Activated CD4-positive, alpha-beta memory T cell treated with anti-CD3 and anti-CD28 coated beads, Interleukin-2, amount 10 ng/mL, durations not matched to agents 7 days and 5 days (primary cell): ENCODE measurements at places on chromosomes 16 and 17. TPM values are rescaled to one million over a fixed set of nuclear protein-coding genes. Genes with fewer than 3 reads are reported as not detected.
A peak's percentile ranks its signal among the peaks of the same experiment; 100 is the strongest.

- H3K4me3 ChIP-seq, result peak overlapping the region; percentile 96
- H3K27me3 ChIP-seq, result no peaks in the 10 kb centered on the region
- peaks cover 42% of the 10 kb centered on the region for H3K4me1 ChIP-seq
- peaks cover 18% of the 10 kb centered on the region for H3K36me3 ChIP-seq
Measured at GRCh38 chr17:45048795-45049563, 2.5 kb downstream of the DCAKD start.

Gene TEDC2
- 12.5 TPM for total RNA-seq

Gene DERL2
- total RNA-seq, result 76.6 TPM

DNA sequence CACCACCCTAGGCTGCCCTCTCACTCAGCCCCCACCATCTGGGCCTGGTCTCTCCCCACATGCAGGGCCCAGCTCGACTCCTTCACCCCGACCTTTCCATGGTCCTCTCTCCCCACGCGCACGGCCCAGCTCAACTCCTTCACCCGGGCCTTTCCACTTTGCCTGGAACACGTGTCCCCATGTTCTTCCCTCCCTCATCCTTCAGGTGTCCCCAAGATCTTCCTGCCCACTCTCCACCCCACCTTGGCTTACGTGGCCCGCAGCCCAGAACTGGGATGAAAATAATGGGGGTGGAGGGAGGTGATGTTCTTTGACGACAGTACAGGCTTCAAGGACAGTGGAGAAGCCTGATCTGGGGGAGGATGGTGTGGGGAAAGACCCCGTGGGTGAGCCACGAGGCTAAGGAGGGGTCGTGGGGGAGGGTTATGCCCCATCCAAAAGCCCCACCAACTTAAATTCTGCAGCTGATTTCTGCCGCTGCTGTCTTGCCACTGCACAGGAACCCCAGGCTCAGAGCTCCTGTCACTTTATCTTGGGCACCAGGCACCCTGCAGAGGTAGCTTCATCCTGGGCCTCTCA lies 9.9 kb upstream of the MEAK7 start:
- H3K27ac ChIP-seq, result peak overlapping the region; percentile 99
- no peak for DNase-seq
- peak overlapping the region; percentile 59 for H3K4me3 ChIP-seq
- peaks cover 77% of the 10 kb centered on the region for H3K4me1 ChIP-seq
- H3K27me3 ChIP-seq, result peaks cover 2% of the 10 kb centered on the region
- peaks cover 29% of the 10 kb centered on the region for H3K36me3 ChIP-seq

GRCh38 chr17:35773679-35774425 lies 13.2 kb downstream of the C17orf50 start:
- peaks cover 29% of the 10 kb centered on the region for H3K27me3 ChIP-seq
- no peak overlapping the region for H3K4me3 ChIP-seq
- H3K4me1 ChIP-seq, result no peaks in the 10 kb centered on the region
- no peak overlapping the region for H3K27ac ChIP-seq

Gene SLC35G6
- total RNA-seq, result not detected

DNA sequence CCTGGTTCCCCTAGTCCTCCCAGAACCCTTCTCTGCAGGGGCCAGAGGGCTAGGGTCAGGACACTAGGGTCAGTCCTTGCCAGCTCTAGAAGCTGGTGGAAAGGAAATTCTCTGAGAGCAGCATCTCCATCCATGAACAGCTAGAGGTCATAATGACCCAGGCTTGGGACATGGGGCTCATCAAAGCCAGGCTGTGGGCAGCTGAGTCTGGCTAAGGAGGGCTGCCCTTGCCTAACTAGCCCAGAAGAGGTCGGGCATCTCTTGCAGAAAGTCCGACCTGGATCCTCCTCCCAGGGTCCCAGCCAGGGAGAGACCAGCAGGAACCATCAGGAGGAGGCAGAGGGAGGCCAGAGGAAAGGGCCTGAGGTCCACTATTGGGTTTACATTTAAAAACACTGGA lies 4.3 kb downstream of the MPO start:
- peaks cover 18% of the 10 kb centered on the region for H3K27me3 ChIP-seq
- H3K36me3 ChIP-seq, result no peaks in the 10 kb centered on the region
- no peak overlapping the region for H3K4me3 ChIP-seq
- DNase-seq, result no peak
- H3K4me1 ChIP-seq, result peaks cover 16% of the 10 kb centered on the region

GRCh38 chr17:72726936-72727335 lies 365.6 kb downstream of the SLC39A11 start:
- peak; percentile 62 for DNase-seq
- no peaks in the 10 kb centered on the region for H3K36me3 ChIP-seq
- H3K4me1 ChIP-seq, result peaks cover 56% of the 10 kb centered on the region

Gene CHST5
- total RNA-seq, result 0.10 TPM

Gene SKAP1
- 132 TPM for total RNA-seq
